ENCODE measurements at places on chromosomes 7 and 10.

DNA sequence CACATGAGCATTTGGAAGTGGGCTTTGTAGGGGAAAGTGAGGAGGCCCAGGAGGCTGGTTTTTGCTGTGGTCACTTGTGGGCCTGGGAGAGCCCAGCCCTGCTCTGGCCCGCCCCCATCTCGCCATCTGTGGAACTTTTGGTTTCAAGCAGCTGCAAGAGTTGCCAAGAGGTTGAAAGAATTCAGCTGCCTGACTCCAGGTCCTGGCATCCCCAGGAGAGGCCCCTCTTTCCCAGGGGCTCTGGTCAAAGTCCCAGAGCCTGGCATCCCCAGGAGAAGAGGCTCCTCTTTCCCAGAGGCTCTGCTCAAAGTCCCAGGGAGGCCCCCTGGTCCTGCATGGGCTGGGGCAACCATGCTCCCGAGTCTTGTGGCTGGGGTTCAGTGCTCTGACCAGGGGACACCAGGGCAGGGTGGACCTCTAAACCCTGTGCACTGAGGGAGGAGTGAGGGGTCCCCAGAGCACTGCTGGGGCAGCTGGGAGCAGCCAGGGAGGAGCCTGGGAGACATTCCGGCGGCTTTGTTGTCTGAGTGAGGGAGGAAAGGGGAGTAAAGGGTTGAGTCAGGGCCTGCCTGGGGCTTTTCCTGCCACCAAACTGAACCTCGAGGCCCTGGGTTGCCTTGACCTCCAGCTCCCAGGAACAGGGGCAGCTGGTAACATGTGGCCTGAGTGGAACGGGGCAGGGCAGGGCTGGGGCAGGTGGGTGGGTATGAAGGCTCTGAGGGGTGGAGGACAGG, 27.7 kb upstream of the CSGALNACT2 start:
- DNase-seq, result no peak

DNA sequence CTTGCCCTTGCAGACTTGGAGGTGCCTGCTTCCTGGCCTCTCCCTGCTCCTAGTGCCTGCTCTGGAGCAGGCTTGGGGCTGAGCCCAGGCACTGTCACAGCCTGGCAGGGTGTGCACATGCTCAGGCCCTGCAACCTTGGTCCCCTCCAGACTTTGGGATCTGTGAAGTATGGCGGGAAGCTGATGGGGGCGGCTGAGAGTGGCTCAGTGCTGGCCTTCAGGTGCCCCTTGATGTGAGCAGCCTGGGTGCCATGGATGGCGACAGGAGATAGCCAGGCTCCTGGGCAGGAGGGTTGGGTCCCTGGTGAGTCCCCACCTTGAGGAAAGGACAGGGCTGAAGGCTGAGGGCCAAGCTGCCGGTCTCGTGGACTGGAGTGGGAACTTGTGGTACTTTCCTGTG, 700.4 kb upstream of the KCND2 start:
- DNase-seq, result no peak

DNA sequence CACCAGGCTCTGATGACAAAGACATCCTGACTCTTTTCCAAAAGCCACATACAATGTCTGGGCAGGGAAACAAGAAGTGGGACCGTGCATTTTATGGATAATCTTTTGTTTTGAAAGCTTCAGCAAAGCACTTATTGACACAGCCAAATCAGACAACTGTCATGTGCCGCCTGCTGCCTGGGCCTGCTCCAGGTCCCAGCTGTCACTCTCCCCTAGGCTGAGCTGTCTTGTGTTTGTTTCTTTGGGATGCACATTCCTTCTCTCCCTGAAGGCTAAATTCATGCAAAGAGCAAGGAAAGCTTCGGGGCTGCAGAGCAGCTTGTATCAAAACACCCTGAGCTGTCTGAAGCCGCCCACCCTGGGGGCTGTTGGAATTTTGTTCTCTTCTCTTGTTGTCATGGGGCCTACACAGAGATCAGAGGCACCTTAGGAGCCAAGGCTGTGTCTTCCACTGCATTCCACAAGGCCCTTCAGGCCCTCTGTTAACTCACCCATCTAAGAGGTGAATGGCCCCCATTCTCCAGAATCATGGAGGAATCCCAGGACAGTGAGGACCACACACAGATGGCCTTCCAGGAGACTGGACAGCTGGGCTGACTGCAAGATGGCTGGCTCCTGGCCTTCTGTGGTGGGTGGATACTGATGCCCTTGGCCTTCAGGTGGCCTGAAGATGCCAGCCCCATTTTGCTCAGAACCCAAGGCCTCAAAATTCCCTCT, 17.8 kb upstream of the SLC18A2 start:
- DNase-seq, result no peak

DNA sequence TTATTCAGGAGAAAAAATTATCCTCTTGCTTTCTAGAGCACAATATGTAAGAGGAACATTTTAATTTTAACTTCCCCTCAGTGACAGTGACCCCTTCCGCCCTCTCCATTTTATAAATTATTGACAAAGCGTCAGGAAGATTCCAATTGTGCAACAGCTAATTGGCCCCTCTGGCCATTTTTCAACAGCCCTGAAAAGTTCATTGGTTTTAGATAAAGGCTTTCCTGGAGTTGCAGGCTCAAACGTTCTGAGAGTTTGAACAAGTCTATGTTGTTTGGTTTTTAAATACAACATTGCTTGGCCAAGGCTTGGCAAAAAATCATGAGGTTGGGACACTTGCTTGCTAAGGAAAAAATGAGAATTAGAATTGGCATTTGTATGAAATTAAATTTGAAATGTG, 422.2 kb upstream of the ANKRD30A start:
- DNase-seq, result no peak

DNA sequence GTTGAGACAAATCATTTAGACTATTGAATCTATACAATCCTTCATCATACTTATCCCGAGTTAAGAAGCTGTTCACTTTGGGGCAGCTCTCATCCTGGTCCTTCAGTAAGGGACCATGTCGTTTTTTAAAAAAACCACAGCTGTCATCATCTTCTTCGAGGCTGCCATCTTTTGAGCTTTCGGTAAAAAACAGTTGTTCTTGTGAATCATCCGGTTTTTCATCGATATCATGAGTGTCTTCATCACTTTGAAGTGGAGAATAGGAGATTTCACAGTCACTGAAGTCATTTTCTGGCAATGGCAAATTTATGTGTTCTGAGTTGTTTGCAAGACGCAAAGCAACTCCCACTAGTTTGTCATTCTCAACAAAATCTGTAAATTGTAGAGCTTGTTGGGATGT, 3.9 kb downstream of the DCLRE1A start:
- no peak for DNase-seq

DNA sequence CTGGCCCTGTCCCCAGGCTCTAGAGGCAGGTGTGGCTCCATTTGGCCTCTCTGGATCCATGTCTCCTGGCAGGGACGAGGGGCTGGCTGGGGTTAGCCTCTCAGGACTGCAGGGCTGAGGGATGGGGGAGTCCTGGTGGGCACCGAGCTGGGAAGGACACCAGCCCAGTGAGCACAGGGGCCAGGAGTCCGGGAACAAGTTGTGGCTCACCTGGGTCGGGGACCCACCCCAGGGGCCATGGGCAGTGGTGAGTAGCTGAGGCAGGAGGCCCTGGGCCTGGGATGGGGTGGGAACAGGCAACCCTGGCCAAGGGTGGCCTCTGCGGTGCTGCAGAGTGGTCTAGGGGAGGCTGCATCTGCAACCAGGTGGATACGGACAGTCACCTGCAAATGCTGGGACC, 24.1 kb downstream of the ANTXRL start:
- no peak for DNase-seq

DNA sequence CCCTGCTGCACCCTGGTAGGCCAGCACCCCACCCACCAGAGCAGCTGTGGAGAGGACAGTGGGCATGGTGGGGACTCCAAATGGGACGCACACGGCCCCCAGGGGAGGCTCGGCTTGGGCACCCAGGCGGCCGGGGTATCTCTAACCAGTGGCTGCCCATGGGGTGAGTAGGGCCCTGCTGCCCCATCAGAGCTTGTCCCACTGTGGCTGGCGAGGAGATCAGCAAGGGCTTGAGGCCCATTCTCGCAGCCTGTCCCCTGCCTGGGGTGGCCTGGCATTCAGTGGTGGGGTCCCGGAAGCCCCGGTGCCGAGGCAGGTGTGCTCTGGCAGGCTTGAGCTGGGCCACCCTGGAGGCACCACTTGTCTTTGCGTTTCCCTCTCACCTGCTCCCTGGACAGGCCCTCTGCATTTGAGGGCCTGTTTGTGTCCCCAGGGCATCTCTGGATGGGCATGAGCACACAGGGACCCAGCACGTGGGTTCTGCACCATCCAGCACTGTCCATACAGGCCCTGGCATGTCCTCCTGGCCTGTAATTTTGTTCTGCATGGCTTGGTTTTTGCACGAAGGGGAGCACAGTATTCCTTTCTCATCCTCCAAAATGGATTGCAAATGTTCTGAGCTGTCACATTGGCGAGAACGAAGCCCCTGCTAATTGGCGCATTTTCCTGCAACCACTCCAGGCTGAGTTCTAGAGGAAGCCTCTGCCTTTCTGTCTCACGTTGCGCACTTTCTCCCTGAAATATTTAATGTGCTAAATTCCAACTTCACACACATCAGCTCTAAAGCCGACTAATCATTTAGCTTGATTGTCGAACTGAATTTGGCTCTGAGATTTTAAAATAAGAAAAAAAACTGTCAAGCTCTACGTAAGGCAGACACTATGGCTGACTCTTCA, 27.2 kb downstream of the PWWP2B start:
- no peak for DNase-seq

- no peak for DNase-seq
These were observed 232.5 kb downstream of the MAD1L1 start for GRCh38 chr7:2000153-2000687.

- DNase-seq, result peak; percentile 76
These were observed at the start of gene MSRB2 for GRCh38 chr10:23095404-23095965. TSS of gene MSRB2 (plus strand) at chr10:23095579. CDS start at chr10:23095609, 30 bp downstream.

DNA sequence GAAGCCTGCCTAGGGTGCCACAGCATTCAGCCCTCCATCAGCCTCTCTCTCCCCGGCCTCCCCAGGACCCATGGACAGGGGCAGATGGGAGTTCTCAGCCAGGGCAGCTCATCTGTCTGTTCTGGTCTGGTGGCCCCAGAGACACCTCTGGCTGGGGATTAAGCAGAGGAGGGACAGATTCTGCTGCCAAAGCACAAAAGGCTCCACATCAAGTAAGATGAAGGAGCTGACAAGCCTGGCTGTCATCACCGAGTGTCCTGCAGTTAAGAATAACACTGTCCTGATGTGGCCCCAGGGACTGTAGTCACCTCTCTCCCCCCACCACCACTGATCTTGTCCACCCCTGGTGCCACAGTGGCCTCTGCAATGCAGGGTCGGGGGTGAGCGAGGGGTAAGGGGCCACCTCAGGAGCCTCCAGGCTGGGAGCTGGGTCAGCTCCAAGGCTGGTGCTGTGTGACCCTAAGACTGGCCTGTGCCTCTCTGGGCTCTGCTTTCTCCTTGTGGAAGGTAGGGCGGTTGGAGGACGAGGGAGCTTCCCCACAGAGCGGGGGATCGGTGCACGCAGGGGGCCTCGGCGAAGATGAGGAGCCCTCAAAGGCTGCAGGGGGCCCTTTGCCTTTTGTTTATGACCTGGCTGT, 18.7 kb downstream of the C10orf105 start:
- DNase-seq, result no peak
